HEK293T (cell line): ENCODE measurements at places on chromosomes 1 and 21.
A peak's percentile ranks its signal among the peaks of the same experiment; 100 is the strongest.

GRCh38 chr1:175192630-175193526 is at the start of gene KIAA0040:
KIAA0040 (minus strand) TSS chr1:175192776; CDS start chr1:175161013, 31,763 bp downstream.
- DNase-seq = peak; percentile 65

- DNase-seq = no peak
These were observed 106.8 kb upstream of the C1orf174 start for GRCh38 chr1:4006676-4007374.

DNA sequence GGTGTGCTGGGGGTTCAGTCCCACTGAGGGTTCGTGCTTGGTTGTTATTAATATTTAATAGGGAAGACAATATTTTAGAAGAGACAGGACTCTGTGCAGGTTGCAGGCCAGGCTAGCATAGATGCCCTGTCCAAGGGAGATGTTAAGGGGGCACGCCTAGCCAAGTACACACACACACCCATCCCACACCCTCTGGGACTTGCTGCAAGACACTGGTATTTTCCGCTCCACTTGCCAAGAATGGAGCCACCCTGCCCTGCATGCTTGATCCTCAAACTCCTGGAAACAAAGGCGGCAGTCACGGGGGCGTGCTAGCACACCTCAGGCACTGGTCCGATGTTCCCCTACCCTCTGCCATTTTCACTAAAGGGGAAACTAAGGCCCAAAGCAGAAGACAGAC is 99.1 kb downstream of the MRPL37 start:
- no peak for DNase-seq

DNA sequence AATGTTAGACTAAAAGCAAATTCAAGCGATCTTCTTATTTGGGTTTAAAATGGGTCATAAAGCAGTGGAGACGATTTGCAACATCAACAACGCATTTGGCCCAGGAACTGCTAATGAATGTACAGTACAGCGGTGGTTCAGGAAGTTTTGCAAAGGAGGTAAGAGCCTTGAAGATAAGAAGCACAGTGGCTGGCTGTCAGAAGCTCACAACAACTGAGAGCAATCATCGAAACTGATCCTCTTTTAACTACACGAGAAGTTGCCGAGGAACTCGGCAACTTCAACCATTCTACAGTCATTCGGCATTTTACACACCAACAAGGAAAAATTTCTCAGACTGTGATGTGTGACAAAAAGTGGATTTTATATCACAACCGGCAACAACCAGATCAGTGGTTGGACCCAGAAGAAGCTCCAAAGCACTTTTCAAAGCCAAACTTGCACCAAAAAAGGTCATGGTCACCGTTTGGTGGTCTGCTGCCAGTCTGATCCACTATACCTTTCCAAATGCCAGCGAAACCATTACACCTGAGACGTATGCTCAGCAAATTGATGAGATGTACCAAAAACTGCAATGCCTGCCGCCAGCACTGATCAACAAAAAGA is 47.9 kb downstream of the ASH1L start:
- DNase-seq = no peak

- no peak for DNase-seq
These were observed 119.1 kb downstream of the ACTL8 start for GRCh38 chr1:17874231-17874630.

DNA sequence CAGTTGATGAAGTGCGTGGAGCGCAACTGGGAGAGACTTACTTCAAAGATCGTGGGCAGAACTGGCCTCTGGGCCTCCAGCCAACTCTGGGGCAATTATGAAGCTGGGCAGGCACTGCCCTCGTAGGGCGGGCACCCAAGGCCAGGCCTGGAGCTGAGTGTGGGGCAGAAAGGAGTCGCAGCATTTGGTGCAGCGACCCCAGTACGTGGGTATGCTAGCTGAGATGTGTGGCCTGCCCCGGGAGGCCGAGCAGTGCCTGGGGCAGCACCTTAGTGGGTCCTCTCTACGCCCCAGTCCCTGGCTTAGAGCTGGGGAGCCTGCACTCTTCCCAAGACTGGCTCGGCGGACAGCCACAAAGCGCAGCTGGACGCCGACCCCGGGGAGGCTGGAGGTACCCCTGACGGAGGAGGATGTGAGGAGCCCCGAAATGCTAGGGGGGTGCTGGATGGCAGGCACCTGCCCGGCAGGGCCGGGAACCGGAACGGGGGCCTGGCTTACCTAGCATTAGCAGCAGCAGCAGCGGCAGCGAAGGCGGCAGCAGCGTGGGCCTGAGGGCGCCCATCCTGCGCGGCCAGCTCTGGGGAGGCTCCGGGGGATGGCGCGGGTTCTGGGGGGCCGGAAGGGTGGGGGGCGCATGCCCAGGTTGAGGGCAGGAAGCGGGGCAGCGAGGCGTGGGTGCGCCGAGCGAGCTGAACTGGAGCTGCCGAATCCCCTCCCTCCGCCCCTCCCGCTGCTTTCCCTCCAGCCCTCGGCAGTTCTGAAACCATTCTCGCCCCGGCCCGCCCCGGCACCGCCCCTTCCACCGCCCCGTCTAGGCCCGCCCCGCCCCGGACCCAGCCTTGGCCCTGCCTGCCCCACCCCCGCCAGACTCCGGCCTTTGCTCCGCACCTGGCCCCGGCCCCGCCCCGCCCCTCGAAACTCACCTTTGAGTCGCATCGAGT is at the start of gene IGSF8:
IGSF8 (minus strand) TSS at position 709 of the 941 bp plus-strand sequence; CDS start at position 562, 147 bp downstream.
- peak; percentile 92 for DNase-seq

DNA sequence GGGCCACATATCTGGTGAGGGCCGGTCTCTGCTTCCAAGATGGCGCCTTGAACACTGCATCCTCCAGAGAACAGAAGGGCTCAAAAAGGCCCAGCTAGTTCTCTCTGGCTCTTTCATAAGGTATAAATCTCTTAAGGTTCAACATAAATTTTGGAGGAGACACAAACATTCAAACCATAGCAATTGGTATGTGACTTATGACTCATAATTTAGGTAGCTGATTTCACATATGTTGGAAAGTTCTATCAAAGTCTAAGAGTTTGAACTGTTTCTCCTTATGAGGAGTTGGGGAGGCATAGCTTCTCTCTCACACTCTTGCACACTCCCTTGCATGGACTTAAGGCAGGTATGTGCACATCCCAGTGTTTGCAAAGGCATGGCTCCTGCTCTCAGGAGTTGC is 5.1 kb upstream of the FYB2 start:
- no peak for DNase-seq

GRCh38 chr1:235558621-235559169 is 54.4 kb upstream of the B3GALNT2 start:
- no peak for DNase-seq

GRCh38 chr21:36377391-36377842 is 7.8 kb upstream of the CHAF1B start:
- no peak for DNase-seq

GRCh38 chr1:231500666-231501065 is 27.8 kb upstream of the TSNAX start:
- DNase-seq = no peak

GRCh38 chr1:205514211-205515142 is 10.0 kb downstream of the CDK18 start:
- DNase-seq = no peak

- DNase-seq = peak; percentile 3
These were observed 38.2 kb downstream of the URB2 start for GRCh38 chr1:229664133-229664689.

DNA sequence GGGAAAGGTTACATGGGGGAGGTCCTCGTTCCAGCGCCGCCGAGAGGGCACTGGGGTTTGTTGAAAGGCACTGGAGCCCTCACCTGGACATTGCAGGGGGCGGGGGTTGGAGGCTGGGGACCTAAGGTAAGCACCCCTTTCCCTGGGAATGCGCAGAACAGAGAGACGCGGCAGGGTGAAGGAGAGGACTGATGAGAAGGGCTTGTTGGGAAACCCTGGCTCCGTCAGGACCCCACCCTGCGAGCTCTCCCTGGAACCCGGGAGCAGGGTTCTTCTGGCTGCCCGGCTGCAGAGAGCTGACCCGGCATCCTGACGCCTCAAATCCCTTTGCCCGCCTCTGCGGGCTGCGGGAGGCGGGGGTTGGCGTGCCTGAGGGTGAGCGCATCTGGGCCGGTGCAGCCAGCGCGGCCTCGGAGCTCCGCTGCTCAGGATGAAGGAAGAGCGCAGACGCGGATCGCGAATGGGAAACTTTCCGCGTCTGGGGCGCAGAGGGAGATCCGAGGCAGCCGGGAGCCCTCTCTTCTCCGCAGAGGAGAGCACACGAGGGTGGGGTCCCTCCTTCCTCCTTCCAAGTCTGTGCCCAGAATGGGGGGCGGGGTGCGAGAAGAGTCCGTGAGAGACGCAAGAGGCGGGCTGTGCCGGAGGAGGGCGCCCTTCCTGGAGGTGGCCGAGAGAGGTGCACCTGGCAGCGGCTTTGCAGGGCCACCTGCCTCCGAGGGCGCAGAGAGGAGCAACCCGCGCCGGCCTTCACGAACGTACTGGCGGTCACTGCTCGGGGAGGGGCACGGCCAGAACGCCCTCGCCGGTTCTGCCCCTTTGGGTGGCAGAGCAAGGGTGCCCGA is 2.4 kb downstream of the IGSF21 start:
- DNase-seq = peak; percentile 65

DNA sequence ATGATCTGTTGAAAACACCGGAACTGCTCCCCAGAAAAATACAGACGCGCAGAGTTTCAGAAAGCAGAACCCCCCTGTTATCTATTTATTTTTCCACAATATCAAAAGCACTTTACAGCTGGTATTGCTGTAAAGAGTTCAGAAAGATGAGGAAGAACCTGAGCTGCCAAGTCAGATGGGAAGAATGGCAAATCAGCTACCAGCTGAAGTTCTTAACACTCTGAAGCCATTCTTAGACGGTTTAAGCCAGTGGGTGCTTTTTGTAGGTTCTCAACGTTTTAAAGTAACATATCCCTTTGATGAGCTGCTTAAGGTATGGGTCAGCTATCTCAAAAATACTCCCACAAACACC is 714 bp upstream of the AKIRIN1 start:
- DNase-seq = no peak

GRCh38 chr1:221468546-221468945 is 273.3 kb downstream of the DUSP10 start:
- DNase-seq = no peak

- DNase-seq = no peak
These were observed 20.1 kb downstream of the RAP1A start for GRCh38 chr1:111639602-111640198.

DNA sequence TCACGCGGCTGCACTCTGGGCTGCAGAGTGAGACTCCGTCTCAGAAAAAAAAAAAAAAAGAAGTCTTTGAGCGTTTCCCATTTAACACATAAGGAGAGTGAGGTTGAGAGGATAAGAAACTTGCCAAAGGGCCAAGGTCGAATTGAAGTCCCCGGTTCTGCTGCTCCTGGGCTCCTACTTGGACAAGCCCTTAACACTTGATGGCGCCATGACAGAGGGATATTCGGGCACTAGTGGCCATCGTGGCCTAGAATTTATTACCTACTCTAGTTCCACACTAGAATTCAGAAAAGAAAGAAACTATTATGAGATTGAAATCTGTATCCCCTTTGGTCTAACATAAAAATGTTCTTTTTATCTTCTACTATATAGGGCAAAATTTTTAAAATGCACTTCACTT is 65.7 kb upstream of the NEK2 start:
- DNase-seq = no peak

GRCh38 chr1:234544087-234544579 is 65.2 kb upstream of the TARBP1 start:
- peak; percentile 55 for DNase-seq

DNA sequence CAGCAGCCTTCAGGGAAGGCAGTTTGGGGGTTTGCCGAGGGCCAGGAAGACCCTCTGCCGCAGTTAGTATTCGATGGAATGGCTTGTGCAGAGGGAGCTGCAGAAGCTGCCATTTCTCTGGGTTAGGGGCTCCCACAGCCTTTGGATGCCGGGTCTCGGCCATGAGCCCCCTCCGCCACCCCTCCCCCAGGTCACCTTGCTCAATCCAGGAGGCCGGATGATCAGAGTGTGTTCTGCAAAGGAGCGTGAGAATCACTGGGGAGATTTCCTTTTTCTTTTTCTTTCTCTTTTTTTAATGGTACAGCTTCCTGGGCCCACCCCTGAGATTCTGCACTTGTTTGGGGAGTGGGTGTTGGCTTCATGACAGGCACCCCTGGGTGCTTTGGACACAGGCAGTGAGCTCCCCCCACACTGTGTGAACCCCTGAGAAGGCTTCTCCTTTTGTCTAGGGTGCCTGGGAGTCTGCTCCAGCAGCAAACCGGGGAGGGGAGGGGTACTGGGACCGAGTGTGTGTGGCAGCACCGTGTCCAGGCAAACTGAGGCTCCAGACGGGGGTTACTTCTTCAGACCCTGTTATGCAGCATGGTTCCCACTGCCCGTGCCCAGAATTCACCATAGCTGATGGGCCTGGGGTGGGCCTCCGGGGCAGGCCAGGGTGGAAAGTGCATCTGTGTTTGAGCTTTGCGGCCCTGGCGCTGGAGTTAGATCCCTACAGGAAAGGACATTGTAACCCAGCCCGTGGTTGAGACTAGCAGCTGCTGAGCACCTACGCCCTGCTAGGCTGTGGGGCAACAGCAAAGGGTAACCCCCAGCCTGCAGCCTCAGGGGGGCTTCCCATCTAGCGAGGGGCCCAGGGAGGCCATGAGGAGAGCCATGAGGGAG is 18.5 kb downstream of the TNFRSF1B start:
- no peak for DNase-seq

GRCh38 chr1:91651661-91652071 is 151.0 kb downstream of the CDC7 start:
- DNase-seq = no peak

- no peak for DNase-seq
These were observed 4.8 kb upstream of the GJC2 start for GRCh38 chr1:228144993-228145343.

DNA sequence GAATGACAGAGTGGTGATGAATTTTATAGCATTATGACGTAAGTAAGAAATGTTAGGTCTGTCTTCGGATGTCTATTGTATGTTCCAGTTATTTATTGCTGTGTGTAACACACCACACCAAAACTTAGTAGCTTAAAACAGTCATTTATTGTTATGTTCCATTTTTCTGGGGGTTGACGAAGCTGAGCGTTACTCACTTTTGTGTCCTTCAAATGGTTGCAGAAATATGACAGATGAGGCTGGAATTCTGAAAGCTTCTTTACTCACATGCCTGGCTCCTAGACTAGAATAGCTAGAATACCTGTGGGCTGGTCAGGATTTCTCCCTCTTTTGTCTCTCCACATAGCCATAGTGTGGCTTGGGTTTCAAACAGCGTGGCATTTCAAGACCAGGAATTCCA is 62.1 kb upstream of the S1PR1 start:
- DNase-seq = no peak

GRCh38 chr1:91777630-91778300 is 108.2 kb downstream of the TGFBR3 start:
- DNase-seq = no peak

GRCh38 chr1:15362737-15363128 is 47.0 kb upstream of the EFHD2 start:
- DNase-seq = no peak

- no peak for DNase-seq
These were observed 2.0 kb downstream of the FCRL6 start for GRCh38 chr1:159803956-159804689.

DNA sequence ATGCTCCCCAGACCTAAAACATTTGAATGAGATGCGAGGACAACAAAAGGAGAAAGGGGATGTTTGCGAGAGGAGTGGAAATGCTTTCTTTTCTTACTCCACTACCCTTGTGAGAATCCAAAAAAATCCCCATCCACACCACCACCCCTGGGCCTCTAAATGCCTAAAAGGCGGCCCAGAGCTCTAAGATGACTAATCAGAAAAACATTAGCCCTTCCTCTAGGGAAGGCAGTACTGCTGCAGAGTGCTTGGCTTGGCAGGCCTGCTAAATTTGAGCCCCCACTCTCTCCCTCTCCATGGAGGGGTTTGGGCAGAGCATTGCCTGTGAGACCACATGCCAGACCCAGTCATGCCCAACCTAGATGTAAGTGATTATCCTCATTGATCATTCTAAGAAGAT is 347.9 kb downstream of the USH2A start:
- DNase-seq = no peak

GRCh38 chr1:183101081-183101480 is 77.9 kb downstream of the LAMC1 start:
- DNase-seq = no peak

GRCh38 chr1:160168609-160169369 is 17.4 kb downstream of the ATP1A4 start:
- no peak for DNase-seq
